ENCODE measurements at places on chromosomes 1 and 21.

- DNase-seq: no peak
These were observed 747 bp downstream of the ADAMTS1 start for GRCh38 chr21:26844258-26845065.

- no peak for DNase-seq
These were observed 170.7 kb downstream of the NR5A2 start for GRCh38 chr1:200198236-200198635.

GRCh38 chr1:215744419-215744818 lies 177.3 kb downstream of the KCTD3 start:
- no peak for DNase-seq

GRCh38 chr1:248807067-248807737 lies 18.5 kb downstream of the SH3BP5L start:
- DNase-seq: no peak

DNA sequence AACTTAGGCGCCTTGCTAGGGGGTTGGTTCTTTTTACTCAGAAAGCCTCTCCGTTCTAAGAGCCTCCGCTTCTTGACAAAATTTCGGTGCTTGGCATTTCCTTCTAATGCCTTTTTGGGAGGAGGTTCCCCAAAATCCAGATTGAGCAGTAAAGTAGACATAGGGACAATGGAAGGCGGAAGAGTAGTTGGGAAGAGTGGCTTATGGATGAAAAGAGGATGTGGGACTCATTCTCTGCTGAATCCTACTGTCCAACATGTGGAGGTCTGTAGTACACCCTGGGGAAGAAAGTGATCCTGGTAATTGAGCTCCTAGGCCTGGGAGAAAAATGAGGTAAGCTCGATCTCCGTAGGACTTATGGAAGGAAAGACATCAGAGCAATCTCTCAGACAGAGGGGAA lies 777 bp upstream of the METTL25B start:
- no peak for DNase-seq

DNA sequence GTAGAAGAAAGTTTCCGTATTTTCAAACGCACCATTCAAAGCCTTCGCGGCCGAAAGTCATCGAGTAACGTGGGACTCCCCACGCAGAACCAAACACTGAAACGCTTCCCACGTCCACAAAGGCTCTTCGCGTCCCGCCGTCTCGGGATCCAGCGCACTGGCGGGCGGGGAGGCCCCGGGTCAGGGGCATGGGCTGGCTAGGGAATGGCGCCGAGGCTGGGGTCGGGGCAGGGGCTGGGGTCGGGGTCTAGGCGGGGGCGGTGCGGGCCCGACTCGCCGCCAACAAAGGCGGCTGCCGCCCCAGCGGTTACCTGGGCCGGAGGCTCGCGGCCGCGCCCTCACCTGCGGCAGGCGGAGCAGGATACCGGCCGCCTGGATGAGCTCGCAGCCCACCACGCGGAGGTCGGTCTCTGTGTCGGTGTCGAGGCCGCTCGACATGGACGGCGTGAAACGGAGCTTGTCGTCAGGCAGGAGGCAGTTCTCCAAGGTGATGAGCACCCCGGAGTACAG lies 403 bp downstream of the CCNL2 start:
- no peak for DNase-seq

GRCh38 chr1:116667078-116667574 lies 407 bp downstream of the IGSF3 start:
- DNase-seq: no peak

GRCh38 chr1:90509225-90510048 lies 207.7 kb downstream of the BARHL2 start:
- DNase-seq: no peak

- no peak for DNase-seq
These were observed at the start of gene S100B for GRCh38 chr21:46604975-46605766. S100B (minus strand) TSS chr21:46605082; CDS start chr21:46602415, 2,667 bp downstream.

DNA sequence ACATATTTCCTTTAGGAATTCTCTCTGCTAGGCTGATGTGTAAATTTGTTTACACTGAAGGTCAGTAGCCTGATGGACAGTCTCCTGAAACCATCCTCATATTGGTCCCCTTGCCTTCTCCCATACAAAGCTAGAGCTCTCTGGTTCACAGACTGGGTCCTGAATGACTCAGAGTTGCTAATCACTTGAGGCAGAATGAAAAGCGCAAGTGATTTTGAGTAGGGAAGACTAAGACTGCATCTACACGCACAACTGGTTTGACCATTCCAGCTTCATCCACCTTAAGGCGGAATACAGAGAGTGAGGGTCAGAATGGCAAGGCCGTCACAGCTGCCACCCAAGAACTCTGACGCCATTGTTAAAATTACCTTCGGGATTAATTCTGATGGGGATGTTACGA lies 70.2 kb upstream of the KIF26B start:
- DNase-seq: no peak

DNA sequence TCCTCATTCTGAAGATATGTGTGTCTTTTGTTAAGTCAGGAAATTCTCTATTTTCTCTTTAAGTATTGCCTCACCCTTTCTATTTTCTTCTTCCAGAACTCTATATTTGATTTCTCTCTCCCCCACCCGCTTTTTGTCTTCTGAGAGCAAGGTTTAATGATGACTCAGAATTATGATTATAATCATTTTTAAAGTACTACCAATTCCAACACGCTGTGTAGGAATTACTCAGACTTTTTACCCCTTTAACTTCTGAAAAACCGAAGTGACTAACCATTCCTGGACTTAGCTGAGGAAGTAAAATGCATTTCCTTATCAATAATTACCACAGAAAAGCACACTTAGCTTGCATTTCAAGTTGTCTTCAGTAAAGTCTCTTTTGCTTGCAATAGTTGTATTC lies 20.8 kb upstream of the SCYL3 start:
- no peak for DNase-seq

DNA sequence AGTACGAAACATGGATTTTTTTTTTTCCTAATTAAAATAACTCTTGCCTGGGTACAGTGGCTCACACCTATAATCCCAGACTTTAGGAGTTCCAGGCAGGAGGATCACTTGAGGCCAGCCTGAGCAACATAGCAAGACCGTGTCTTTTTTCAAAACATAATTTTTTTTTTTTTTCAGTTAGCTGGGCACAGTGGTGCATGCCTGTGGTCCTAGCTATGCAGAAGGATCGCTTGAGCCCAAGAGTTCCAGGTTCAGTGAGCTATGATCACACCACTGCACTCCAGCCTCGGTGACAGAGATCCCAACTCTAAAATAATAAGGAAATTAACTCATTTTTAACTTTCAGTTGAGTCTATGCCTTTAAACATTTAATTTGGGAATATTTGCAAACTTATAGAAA lies 170.1 kb downstream of the NEK7 start:
- DNase-seq: no peak

DNA sequence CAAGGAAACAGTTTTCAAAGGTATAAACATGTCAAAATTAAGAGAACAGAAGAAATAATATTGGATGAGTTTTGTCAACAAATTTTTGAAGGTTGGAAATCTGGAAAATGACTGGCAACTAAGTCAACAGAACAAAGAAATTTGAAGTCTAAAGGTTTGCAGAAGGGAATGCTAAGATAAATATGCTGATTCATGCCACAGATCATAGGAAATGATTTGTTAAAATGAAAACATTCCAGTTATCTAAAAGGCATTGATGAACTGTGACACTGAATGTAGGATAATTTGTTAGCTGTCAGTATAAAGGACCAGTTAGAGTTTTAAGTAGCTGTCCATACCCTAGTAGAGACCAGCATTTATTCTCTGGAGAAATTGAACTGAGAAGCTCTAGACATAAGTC lies 157.9 kb upstream of the CHRM3 start:
- DNase-seq: no peak

- no peak for DNase-seq
These were observed 11.3 kb downstream of the LRRC47 start for GRCh38 chr1:3785045-3785444.

GRCh38 chr1:226371027-226371694 lies 36.7 kb downstream of the PARP1 start:
- no peak for DNase-seq

- DNase-seq: no peak
These were observed 6.8 kb downstream of the CYP4X1 start for GRCh38 chr1:47030170-47030805.

GRCh38 chr1:3851292-3851691 lies 5.7 kb downstream of the CEP104 start:
- DNase-seq: no peak

- peak; percentile 100 for DNase-seq
These were observed at the start of gene PSMD4 for GRCh38 chr1:151254217-151255213. PSMD4 (plus strand) TSS chr1:151254734; CDS start chr1:151254783, 49 bp downstream.

DNA sequence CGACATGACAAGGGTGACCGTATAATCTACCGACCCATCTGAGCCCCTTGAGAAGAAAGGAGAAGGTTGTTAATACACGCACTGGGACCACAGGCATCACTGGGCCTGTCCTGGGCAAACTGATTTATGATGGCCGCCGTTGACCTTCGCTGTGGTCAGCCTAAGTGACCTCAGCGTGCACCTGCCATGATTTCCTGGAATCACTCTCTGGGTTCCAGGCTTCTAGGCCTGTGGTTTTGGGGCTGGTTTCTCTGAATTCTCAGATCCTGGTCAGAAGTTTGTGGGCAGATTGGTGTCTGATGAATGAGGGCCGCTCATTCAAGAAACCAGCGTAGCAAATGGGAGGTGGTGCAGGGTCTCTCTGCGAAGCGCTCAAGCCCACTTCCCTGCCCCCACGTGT lies 64.0 kb downstream of the SIK1 start:
- no peak for DNase-seq

GRCh38 chr21:34276711-34277425 lies 86.9 kb upstream of the KCNE2 start:
- no peak for DNase-seq

GRCh38 chr1:18890706-18891425 lies 11.5 kb downstream of the ALDH4A1 start:
- no peak for DNase-seq

All from SHP77 treated with DMSO at 0.1 percent for 48 hours (cell line).